ENCODE measurements at places on chromosomes 6 and 20.

GRCh38 chr6:131914234-131914633, 36.9 kb downstream of the CCN2 start:
- no peak for DNase-seq

- DNase-seq = no peak
Observed at GRCh38 chr6:130018744-130019325, 454 bp downstream of the L3MBTL3 start.

- no peak for DNase-seq
Observed at GRCh38 chr6:62452586-62452985, 166.6 kb upstream of the KHDRBS2 start.

- DNase-seq = no peak
Observed at GRCh38 chr6:157685596-157686280, 137.3 kb upstream of the SNX9 start.

DNA sequence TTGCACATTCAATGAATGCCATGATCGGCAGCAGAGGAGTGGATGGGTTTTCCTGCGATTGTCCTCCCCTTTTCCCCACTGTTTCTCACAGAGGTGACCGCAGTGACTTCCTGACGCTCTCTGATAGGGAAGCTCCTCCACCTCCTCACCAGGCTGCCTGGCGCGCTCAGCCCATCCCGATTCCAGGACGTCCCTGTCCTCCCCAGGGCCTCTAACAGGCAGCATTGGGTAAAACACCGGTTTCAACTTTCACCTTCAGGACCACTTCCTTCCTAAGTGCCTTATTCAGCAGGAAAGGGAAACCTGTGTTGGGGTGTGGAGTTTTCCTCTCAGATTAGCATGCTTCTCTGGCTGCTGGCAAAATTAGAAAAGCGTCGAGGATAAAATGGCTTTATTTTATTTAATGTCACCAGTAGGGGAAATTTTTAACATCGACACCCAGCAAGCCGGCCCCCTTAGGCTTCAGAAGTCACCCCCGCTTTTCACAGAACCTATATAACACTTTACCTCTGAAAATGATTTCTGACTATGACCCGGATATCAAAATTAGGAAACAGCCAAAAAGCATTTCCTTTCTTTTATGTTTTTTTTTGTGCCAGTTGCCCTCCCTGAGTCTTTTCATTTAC, 570.4 kb upstream of the GJE1 start:
- no peak for DNase-seq

Measured in inflammatory macrophage treated with lipopolysaccharide for 1 hour (primary cell).